Karpas-422 (cell line): ENCODE measurements at places on chromosomes 3 and 15. TPM values are rescaled to one million over a fixed set of nuclear protein-coding genes. Genes with fewer than 3 reads are reported as not detected.

DNA sequence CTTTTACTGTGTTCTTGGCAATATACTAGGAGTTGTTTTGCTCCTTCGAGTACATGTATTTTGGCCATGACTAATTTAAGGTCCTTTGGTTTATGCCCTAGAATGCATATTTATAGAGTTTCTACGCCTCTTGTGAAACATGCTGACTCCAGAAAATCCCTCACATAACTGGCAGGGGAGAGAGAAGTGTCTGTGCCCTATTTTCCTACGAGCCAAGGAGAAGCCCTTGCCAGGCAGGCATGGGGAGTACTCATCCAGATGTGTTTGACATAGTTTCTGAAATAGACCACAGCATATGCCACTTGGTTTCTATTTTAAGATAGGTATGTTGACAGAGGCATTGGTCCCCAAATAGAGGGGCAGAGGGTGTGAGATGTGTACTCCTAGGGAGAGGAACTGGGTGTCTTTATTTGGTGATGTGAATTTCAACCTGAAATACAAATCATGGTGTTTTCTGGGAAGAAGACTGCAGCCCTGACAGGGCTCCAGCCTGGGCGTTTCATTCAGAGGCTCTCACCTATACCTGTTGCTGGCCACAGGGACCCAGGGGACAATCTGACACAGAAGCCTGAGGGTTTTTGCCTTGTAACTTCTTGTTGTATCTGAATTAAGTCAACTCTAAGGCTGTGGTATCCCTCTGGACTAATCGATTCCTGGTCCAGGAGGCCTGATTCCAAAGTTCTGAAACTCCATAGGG is 267.8 kb upstream of the C2CD4B start:
- no peak overlapping the region for H3K4me3 ChIP-seq
- H3K36me3 ChIP-seq, result no peaks in the 10 kb centered on the region
- no peak for DNase-seq
- no peaks in the 10 kb centered on the region for H3K4me1 ChIP-seq

DNA sequence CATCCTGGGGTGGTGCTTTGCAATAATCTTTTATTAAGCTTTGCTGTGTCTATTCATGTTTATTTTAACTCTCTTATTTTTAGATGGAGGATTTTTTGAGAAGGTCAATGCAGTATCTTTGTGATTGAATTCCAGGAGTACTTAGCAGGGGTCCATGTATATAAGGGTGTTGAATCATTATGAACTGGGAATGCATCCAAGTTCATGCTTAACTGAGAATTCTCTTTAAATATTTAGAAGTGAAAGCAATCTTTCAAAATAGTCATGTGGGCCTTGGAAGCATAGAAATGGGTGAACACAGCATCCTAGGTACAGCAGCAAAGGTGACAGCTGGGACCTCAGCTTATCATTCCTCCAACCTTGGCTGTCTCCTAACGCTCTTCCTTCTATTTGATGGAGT is 27.3 kb downstream of the SPTSSB start:
- no peak for DNase-seq
- no peaks in the 10 kb centered on the region for H3K36me3 ChIP-seq
- no peak overlapping the region for H3K4me3 ChIP-seq
- peaks cover 6% of the 10 kb centered on the region for H3K4me1 ChIP-seq
- peaks cover 3% of the 10 kb centered on the region; the same call in 1 of the 2 replicates for H3K27me3 ChIP-seq

The SCN11A gene
- 0.07 TPM in 1 of 2 replicates, not detected in the other for total RNA-seq

- peaks cover 16% of the 10 kb centered on the region; the same call in 1 of the 2 replicates for H3K36me3 ChIP-seq
- no peaks in the 10 kb centered on the region for H3K27me3 ChIP-seq
- no peaks in the 10 kb centered on the region for H3K4me1 ChIP-seq
- no peak overlapping the region for H3K4me3 ChIP-seq
- no peak for DNase-seq
Observed at GRCh38 chr15:93001881-93002280, 87.1 kb downstream of the RGMA start.

- DNase-seq, result no peak
- H3K4me1 ChIP-seq, result no peaks in the 10 kb centered on the region
- no peaks in the 10 kb centered on the region for H3K27me3 ChIP-seq
- H3K36me3 ChIP-seq, result no peaks in the 10 kb centered on the region
Observed at GRCh38 chr3:27653803-27654558, 68.1 kb downstream of the EOMES start.

DNA sequence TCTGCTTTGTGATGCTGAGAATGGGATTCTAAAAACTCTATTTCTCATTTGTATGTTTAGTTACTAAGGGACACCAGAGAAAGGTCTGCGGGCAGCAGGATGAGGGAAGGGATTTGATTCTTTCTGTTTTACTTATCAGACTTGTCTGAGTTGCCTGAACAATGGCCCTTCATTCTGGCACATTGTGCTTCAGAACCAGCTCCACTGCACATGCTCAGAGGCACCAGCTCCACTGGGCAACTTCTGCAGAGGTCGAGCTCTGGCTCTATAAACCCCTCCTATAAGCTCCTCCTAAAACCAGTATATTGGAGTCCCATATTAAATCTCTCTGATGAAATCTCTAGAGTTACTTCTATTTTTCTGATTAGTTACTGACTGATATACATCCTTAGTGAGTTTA is 453.2 kb upstream of the CDIN1 start:
- no peaks in the 10 kb centered on the region for H3K27me3 ChIP-seq
- H3K27ac ChIP-seq, result no peak overlapping the region
- H3K4me1 ChIP-seq, result no peaks in the 10 kb centered on the region
- DNase-seq, result no peak

GRCh38 chr3:57060089-57060821 is at the start of gene SPATA12:
TSS of gene SPATA12 (plus strand) at chr3:57060664. CDS start at chr3:57073695, 13,031 bp downstream.
- no peak within 1 kb of the TSS for H3K27ac ChIP-seq

The FRMD5 gene
- not detected in 2 replicates for total RNA-seq

The C3orf70 gene
- not detected in 2 replicates for total RNA-seq

GRCh38 chr15:80996247-80996646 is 4.5 kb upstream of the TLNRD1 start:
- peak; percentile 69 for DNase-seq
- H3K27ac ChIP-seq, result no peak overlapping the region
- no peak overlapping the region for H3K4me3 ChIP-seq
- H3K27me3 ChIP-seq, result no peaks in the 10 kb centered on the region; the same call in 1 of the 2 replicates
- no peaks in the 10 kb centered on the region for H3K36me3 ChIP-seq

The CEMIP gene
- total RNA-seq, result not detected in 2 replicates

The LRTM1 gene
- not detected in 2 replicates for total RNA-seq

- H3K27ac ChIP-seq, result peak overlapping the region; percentile 79
- H3K4me1 ChIP-seq, result peaks cover 63% of the 10 kb centered on the region
- H3K36me3 ChIP-seq, result no peaks in the 10 kb centered on the region
- H3K4me3 ChIP-seq, result peak overlapping the region; percentile 54
- DNase-seq, result peak; percentile 86
Observed at GRCh38 chr3:122092460-122093165, 37.5 kb downstream of the CD86 start.

GRCh38 chr3:185402561-185402960 is 39.6 kb downstream of the MAP3K13 start:
- H3K27ac ChIP-seq, result no peak overlapping the region
- H3K36me3 ChIP-seq, result no peaks in the 10 kb centered on the region
- no peak overlapping the region for H3K4me3 ChIP-seq
- H3K27me3 ChIP-seq, result no peaks in the 10 kb centered on the region
- DNase-seq, result no peak

GRCh38 chr3:112035241-112035640 is 705 bp downstream of the TMPRSS7 start:
- peaks cover 14% of the 10 kb centered on the region for H3K4me1 ChIP-seq
- H3K4me3 ChIP-seq, result no peak overlapping the region
- no peak for DNase-seq
- H3K27me3 ChIP-seq, result no peaks in the 10 kb centered on the region
- H3K36me3 ChIP-seq, result no peaks in the 10 kb centered on the region

DNA sequence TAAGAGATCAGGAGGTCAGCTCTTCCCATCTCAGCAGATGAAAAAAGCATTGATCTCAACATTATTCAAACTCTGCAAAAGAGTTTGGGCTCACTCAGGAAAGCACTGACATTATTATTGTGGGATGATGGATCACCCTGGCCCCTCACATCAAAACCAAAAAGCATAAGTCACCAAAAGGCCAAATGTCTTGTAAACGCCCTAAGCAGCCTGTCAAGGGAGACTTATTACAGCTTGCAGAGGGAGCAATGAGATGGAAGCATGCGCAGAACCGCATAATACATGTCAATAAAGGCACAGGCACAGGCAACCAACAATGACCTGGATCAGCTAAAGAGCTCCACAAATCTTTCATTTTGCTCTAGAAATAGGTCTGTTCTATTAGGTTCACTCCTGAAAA is 4.6 kb downstream of the FSIP1 start:
- no peak overlapping the region for H3K27ac ChIP-seq
- no peak for DNase-seq
- H3K4me1 ChIP-seq, result peaks cover 4% of the 10 kb centered on the region
- no peak overlapping the region for H3K4me3 ChIP-seq
- no peaks in the 10 kb centered on the region for H3K27me3 ChIP-seq

The ECE2 gene
- 0.15 TPM in 1 of 2 replicates, not detected in the other for total RNA-seq

DNA sequence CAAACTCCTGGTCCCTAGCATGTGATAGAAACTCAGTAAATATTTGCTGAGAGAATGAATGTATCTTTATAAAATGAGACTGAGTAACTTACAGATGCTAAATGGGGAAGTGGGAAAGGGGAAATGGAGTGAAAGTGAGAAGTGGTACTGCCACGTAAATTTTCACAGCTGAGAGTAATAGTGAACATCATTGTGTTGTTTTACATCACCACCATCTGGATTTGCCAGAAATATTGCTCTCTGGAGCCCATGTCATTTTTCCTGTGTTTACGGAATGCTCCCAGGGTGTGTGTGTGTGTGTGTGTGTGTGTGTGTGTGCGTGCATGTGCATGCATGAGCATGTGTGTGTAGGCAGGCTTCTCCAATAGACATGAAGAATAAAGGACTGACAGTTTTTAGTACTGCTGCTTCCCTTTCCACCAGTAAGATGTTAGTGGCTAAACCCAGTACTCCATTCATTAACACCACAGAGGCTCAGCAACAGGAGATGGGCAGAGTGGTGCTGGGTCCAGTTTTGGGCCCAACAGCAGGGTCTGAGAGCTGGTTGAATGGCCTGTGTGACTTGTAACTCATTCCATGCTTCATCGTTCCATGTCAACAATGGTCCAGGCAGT is 57.3 kb downstream of the DIPK2A start:
- H3K27me3 ChIP-seq, result no peaks in the 10 kb centered on the region
- peak overlapping the region; percentile 59 for H3K27ac ChIP-seq
- H3K36me3 ChIP-seq, result no peaks in the 10 kb centered on the region
- peak overlapping the region; percentile 29; the same call in 1 of the 2 replicates for H3K4me3 ChIP-seq
- DNase-seq, result peak; percentile 80

DNA sequence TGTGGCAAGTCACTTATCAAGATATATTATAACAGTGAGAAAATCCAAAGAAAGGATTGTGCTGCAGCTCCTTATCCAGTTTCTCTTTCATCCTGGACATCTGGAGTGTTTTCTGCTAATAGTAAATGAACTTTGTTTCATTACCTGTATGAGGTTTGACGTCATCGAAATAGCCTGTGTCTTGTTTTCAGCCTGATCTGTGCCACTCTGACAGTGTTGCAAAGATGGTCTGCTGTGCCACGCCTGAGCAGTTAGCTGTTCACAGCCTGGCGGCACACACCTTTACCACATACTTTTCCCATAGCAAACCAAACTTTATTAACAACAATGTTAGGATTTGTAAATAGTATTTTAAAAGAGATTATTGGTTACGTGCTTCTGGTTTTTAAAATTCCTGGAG is 34.0 kb downstream of the YEATS2 start:
- no peaks in the 10 kb centered on the region for H3K27me3 ChIP-seq
- no peak overlapping the region for H3K27ac ChIP-seq
- DNase-seq, result peak; percentile 38

DNA sequence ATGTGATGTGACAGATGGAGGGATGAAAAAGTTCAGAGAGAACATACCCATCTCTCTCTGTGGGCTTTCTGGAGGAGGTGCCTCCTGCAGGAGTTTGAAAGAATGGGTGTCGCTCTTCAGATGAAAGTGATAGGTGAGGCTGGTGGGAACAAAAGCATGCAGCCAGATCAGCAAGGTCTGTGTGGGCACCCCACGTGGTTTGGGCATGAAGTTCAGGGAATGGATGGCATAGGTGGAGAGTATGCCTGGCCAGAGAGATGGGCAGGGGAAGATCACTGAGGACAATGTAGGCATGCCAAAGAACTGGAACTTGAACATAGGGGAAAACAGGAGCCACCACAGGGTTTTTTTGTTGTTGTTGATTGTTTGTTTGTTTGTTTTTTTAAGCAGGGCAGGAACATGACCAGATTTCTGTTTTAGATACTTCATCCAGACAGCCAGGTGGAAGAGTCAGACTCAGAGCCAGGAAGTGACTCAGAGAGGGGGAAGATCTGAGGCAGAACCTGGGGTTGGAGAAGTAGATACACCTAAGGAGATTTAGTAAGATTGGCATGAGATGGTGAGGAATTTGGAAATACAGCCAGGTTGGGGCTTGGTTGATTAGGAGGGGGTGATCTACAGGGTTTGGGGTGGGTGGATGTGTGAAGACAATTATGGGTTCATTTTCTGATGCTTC is 64.8 kb upstream of the CLSTN2 start:
- DNase-seq, result no peak
- H3K27me3 ChIP-seq, result no peaks in the 10 kb centered on the region
- no peak overlapping the region for H3K4me3 ChIP-seq
- no peaks in the 10 kb centered on the region for H3K36me3 ChIP-seq
- no peak overlapping the region for H3K27ac ChIP-seq
